Stimulated activated CD4-positive, alpha-beta T cell treated with anti-CD3 and anti-CD28 coated beads, Interleukin-15, amount 100 ng/mL, for 1 hour (primary cell): ENCODE measurements at places on chromosomes 7 and 10.

- no peak for DNase-seq
These were observed 141.2 kb downstream of the ADAM22 start for GRCh38 chr7:88075216-88075615.

GRCh38 chr7:92044940-92045339 lies 89.3 kb downstream of the CYP51A1 start:
- DNase-seq: no peak

DNA sequence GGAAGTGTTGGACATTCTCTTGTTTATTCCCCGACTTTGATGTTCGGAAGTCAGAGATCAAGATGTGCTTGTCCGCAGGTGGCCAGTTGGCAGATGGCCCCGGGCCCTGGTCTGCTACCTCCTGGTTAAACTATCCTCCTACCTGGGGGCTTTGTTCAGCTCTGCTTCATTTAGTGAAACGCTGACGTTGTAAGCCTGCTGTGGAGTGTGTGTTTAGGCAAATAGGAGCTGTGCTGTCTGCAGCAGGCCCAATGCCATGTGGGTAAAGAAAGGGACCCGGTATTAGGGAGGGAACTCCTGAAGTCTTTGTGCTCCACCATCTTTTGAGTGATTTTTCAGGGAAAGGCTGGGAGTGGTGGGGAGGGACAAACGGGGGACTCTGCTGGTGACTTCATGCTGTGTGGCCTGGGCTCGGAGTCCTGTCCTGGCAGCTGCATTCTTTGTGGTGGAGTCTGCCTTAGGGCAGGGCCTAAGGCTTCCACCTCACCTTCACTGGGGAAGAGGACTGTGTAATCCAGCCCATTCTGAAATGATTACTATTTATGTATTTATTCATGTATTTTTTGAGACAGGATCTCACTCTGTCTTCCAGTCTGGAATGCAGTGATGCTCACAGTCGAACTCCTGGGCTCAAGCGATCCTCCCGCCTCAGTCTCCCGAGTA lies 171.1 kb upstream of the KLF6 start:
- no peak for DNase-seq

- no peak for DNase-seq
These were observed 77.8 kb upstream of the LRRC17 start for GRCh38 chr7:102834999-102835398.

- DNase-seq: no peak
These were observed 12.2 kb downstream of the TRPV6 start for GRCh38 chr7:142873281-142873784.

DNA sequence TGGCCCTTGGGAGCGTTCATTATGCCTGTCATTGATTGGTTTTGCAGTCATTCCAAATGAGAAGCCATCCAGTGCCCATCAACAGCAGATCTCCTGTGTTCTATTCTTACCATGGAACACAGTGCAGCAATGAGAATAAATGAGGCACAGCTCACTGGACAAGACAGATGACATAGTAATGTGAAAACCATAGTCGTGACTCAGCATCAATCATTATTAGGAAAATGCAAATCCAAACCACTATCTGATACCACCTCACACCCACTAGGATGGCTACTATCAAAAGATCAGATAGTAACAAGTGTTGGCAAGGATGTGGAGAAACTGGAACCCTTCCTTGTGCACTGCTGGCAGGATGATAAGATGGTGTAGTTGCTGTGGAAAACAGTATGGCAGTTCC lies 144.7 kb downstream of the ARHGAP22 start:
- DNase-seq: no peak

DNA sequence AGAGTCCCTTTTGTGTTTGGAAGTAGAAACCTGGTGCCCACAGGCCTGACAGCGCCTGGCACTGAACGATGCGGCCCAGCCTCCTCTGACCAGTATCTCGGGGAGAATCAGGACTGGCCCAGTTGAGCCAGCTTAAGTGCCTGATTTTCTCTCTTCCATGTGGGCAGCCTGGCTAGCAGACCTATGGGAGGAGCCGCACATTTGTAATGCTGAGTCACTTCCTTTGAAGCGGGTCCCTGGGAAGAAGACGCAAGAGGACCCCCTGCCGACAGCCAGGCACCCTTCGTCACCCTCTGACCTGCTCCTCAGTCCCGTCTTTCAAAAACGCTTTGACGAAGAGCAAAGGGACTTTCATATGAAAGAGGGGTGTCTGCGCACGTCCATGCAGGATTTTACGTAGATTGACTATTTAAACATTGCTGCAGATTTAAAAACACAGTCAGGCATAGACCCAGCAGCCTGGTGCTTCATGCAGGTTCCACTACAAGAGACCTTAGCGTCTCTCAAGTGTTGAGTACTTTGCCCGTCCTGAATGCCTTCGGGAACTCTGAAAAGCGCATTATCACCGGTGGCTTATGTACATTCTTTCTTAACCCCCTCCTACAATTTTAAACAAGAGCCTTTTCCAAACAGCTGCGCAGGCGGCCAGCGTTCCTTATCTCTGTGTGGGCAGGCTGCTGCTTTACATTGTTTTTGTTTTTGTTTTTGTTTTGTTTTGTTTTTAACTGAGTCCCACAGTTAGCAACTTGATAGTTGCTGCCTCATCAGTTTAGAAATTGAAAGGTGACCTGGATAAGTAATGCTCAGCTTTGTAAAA lies 36.5 kb upstream of the AP5Z1 start:
- no peak for DNase-seq

DNA sequence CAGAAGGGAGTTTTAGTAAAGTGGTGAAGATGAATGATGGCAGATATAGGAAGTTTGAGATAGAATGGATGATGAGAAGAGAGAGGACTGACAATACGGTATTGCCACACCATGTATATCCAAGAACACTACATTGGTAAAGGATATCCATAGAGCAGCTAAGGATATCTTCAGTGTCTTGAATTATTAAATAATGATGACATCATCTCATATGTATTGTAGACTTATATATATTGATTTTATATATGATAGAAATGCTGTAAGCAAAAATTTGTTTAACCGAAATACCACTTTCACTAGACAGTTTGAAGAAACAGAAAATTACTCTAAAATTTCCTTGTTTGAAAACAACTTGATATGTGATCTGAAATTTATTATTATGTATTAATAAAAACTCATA lies 89.0 kb downstream of the SEPTIN7 start:
- DNase-seq: no peak

DNA sequence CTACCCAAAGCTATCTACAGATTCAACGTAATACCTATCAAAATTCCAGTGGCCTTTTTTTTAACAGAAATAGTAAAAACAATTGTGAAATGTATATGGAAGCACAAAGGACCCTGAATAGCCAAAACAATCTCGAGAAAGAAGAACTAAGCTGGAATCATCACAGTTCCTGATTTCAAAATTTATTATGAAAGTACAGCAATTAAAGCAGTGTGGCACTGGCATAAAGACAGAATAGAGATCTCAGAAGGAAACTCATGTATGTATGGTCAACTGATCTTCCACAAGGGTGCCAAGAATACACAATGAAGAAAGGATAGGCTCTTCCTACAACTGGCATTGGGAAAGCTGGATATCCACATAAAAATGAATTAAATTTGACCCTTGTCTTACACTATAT lies 23.2 kb downstream of the PNLIPRP3 start:
- DNase-seq: no peak

DNA sequence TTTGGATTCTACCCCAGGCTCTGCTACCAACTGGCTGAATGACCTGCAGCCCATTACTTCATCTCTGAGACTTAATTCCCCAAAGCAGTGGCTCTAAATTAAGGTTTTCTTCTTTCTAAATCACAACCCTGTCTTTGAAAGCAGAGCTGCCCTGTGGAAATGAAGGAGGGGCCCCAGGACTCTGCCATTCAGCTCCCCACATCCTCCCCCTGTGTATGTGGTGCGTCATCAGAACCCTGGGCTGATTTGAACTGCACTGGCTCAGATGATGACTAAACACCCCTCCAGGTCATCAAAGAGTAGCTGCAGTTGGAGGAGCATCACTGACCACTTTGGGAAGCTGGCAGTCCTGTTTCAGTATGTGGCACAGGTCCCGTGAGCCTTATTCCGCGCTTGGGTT lies 46.6 kb downstream of the BPGM start:
- no peak for DNase-seq

DNA sequence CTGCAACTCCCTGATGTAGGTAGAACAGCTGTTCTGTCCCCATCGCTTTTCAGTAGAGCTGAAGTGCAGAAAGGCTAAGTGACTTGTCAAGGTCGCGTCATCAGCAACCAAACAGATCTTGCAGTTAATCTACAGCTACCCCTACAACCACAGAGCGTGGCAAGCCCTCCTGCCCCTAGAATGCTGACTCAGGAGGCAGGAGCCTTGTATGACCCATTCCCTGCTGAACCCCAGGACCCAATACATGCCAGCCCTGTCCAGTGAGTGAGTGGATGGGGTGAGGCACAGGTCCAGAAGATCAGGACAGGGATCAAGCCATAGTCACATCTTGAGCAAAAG lies 26.6 kb upstream of the GJD4 start:
- no peak for DNase-seq

DNA sequence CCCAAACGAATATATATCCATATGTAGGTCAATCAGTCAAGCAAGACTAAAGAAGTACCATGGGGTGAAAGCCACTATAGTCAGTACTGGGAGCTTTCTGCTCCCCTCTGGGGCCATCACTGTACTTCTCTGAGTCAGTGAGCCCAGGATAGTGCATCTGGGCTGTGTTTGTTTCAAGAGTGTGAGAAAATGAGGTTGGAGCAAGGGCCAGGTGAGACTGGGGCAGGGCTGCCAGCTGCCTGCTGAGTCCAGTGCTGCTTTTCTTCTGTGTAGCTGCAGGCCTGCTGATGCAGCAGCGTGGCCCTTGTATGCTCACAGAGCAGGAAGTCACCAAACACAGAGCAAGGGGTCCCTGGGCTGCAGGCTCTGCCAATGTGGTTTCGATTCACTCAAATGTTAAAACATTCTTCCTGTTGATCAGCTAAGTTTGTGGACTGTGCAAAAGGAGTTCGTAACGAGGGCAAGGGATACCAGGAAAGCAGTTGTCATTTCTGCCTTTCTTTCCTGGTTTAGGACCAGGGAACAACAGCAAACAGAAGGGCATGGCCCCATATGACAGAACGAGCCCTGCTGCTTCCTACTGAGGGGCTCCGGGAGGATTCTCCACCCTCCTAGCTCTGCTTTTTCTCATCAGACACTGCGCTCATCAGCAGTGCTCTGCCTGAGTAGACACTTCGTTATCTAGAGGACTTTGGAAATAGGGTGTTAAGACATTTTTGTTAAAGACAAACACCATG lies 65.4 kb upstream of the TNS3 start:
- no peak for DNase-seq

GRCh38 chr10:110355141-110355831 lies 50.6 kb upstream of the SMNDC1 start:
- no peak for DNase-seq

DNA sequence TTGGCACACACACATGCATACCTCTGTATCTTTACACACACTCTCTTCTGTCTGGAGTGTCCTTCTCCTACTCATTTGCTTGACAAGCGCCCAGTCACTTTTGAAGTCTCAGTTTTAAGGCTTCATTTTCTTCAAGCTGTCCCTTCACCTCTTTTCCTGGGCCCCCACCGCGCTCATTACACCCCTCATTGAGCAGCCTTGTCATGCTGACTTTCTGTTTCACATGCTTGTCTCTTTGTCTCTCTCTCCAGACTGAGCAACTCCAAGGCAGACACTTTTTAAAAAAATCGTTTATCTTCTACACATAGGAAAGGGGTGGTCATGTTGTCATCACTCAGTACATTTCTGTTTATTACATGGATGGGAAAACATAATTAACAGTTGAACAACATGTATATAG lies 225.2 kb upstream of the FZD1 start:
- no peak for DNase-seq

DNA sequence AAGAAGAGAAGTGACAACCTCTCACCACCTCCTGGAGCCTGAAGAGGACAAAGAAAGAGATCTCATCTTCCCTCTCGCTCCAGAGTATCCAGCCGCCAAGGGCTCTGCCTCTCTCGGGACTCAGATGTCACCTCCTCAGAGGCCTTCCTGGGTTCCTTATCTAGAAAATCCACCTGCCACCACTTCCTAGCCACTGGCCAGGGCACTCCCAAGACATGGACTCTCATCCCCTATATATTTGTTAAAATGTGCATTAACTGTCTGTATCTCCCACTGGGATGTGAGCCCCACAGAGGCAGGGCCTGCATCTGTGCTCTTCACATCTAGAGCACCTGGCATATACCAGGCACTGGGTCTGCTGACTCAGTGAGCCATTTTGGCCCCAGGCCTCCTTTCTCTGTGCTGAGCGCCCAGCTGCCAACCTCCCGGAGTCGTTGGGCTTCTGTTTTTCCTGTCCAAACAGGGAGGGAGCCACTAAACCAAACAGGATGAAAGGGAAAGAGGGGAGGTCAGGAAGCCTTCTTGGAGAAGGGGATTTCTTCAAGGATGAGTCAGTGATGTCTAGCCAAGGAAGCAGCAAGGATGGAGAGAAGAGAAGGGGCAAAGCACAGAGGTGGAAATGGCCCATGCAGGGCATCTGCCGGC lies 58.9 kb downstream of the KCNMA1 start:
- DNase-seq: no peak

- DNase-seq: no peak
These were observed 19.5 kb upstream of the HSPA12A start for GRCh38 chr10:116761883-116762282.

DNA sequence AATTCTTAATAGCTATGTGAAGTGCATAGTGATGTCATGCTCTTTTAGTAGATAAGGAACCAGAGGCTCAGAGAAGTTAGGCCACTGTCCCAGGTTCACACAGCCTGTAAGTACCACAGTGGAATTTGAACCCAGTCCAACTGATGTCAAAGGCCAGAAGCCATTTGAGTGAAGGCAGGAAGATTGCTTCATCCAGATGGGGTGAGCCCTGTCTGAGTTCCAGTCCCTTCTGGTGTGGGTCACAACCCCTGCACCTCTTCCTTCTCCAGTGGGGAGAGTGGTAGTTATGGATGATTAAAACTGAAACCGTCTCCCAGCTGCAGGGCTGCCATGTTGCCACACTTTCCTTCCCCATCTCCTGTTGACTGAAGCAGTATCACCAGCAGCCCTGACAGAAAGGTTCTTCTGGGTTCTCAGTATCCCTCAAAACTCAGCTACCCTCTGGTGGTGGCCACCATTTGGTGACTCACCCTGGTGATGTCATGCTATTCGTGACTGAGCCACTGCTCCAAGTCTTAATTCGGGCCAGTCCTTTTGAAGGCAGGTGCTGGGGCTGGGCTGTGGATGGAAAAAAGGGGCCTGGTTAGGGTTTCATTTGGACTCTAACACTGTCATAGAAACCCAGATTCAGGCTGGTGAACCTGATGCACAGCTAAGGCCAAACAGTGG lies 1.5 kb upstream of the C10orf95 start:
- no peak for DNase-seq
